ENCODE measurements at places on chromosomes 2 and 18.

- no peak for DNase-seq
Measured at GRCh38 chr2:120974950-120975349, 239.3 kb downstream of the GLI2 start.

DNA sequence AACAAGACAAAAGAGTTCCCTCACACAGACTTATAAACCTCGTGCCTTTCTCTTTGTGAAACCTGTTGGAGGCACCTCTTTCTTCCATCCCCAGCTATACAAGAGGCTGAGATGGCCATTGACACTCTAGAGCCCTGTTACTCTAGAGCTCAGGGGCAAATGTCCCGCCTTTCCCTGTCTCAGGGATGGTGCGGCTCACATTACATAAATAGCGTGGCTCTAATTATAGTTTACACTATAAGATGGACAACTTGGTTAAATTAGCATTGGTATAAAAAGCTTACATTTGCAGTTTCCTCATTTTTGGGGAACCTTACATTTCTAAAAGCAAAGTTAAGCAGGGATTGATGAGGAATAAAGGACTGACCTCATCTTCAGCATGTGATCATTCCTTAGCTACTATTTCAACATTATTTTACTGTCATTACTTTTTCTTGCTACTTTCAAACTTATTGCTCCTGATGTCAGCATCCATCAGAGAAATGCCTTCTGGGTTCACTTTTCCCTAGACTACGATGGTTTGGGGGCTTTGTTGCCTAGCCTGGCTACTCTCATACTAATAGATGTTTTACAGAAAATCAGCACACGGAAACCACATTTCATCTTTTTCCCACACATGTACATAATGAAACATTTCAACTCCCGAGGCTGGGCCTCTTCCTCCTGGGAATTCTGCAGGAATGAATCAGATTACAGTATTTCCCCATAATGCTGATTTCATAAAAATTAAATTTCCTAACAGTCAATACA is 40.4 kb downstream of the FTCDNL1 start:
- no peak for DNase-seq

DNA sequence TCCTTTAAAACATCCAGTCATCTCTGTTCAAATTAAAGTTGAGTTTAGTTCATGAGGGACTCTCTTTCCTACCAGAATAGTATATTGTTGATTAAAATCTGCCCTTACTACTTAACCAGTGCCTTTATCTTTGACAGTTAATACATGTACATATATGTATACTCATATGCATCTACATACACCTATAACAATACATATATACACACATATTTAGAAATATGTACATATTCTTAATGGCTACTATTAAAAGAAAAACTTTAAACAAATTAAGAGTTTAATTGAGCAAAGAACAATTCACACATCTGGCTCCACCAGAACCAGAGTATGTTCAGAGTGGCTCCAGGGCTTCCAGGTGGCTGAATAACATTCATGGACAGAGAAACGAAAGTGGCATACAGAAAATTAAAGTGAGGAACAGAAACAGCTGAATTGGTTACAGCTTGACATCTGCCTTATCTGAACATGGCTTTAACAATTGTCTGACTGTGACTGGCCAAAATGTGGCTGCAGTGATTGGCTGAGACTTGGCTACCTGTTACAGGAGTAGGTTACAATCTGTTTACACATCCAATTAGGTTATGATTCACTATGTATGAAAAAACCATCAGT is 38.8 kb downstream of the ZNF519 start:
- DNase-seq: no peak

DNA sequence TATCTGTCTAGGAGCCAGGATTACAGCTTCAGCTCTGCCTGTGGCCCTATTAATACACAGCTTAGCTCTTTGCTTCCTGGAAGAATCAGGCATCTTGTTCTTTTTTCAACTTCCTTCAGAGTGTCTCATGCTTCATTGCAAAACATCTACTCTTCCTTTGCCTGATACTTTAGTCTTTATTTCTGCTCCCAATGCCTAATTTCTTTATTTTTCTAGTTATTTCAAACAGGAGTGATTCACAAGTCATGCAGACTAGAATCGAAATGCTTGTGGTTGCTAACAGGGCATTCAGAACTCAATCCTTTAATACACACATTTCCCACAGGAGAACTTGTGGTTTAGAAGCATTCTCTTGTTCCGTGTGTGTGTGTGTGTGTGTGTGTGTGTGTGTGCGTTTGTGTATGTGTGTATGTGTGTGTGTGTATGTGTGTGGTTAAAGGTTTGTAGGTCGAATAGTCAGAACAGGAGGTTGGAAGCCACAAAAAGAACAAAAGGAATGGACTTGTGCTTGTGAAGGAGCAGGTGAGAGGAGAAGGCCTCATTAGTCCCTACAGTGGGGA is 28.3 kb upstream of the INSIG2 start:
- DNase-seq: no peak

- DNase-seq: no peak
Measured at GRCh38 chr2:191264647-191265081, 19.5 kb downstream of the MYO1B start.

DNA sequence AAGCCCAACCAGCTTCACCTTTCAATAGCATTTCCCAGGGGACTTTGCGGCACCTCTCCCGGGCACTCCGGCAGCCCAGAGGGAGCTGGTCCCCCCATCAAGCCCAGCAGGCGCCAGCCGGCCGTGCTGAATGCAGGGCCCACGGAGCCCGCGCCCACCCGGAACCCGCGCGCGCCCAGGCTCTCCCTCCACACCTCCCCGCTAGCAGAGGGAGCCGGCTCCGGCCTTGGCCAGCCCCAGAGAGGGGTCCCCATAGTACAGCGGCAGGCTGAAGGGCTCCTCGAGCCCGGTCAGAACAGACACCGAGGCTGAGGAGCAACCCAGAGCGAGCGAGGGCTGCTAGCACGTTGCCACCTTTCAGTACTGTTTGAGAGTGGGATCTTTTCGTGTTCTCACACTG is 300.8 kb downstream of the DSEL start:
- no peak for DNase-seq

Data from tibial artery (tissue), 4 donors.